ENCODE measurements at places on chromosomes 11 and 22. TPM values are rescaled to one million over a fixed set of nuclear protein-coding genes. Genes with fewer than 3 reads are reported as not detected.

The DMC1 gene
- total RNA-seq: 3.7 TPM

The C11orf91 gene
- not detected for total RNA-seq

The OR52A1 gene
- not detected for total RNA-seq

The MRTFA gene
- 49.2 TPM for total RNA-seq

GRCh38 chr11:105968021-105968697 is 53.9 kb downstream of the MSANTD4 start:
- no peaks in the 10 kb centered on the region for H3K27me3 ChIP-seq
- H3K4me3 ChIP-seq: no peak overlapping the region

DNA sequence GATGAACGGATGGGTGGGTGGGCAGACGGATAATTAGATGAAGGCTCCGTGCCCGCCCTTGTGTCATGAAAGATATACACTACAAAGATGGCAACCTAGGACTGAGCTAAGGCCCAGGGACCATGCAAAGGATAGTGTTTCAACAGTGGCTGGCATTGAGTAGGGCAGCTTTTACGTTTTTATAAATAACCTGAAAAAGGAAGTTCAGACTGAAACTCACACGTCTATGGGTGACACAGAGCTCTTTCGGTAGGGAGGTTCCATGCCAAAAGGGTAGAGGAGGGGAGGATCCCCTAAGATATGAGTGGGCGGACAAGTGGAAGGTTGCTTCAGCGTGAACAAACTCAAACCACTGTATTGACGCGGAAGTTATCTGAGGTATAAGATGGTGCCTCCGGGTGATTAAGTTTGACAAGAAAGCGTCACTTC is 90.5 kb downstream of the UBASH3B start:
- no peaks in the 10 kb centered on the region for H3K36me3 ChIP-seq
- no peaks in the 10 kb centered on the region for H3K27me3 ChIP-seq
- no peak overlapping the region for H3K4me3 ChIP-seq
- peaks cover 17% of the 10 kb centered on the region for H3K4me1 ChIP-seq
- DNase-seq: no peak
- no peak overlapping the region for H3K27ac ChIP-seq

Measured in GM23248 (cell line).